Stimulated activated naive CD8-positive, alpha-beta T cell treated with anti-CD3 and anti-CD28 coated beads, Interleukin-15, Interleukin-2, amounts not matched to agents 100 U/mL and 50 U/mL, for 24 hours (primary cell): ENCODE measurements at places on chromosomes 13 and 19.
A peak's percentile ranks its signal among the peaks of the same experiment; 100 is the strongest.

GRCh38 chr19:47742634-47743033 lies 2.7 kb upstream of the NOP53 start:
- no peak for DNase-seq

DNA sequence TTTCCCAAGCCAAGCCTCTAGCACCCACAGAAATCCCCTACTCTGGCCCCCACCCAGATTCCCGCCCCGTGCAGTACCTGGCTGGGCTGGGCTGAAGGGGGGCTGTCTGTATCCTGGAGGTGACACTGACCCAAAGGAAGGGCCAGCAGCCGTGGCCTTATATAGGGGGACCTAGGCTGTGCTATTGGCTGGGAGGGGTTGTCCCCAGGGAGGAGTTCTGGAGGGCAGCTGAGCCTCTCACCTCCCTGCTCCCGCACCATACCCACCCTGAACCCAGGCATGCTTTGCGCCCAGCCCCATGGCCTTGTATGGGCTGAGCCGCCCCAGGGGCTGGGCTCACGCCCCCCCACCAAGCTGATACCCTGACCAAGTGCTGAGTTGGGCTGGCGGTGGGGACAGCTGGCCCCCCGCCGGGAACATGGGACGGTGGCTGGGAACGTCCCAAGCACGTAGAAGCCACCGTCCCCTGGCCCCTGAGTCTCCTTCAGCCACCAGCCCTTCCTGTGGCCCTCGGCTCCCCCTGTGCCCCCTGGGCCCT lies at the start of gene CKM:
Gene CKM (minus strand): TSS at position 132 of the 538 bp plus-strand sequence. CDS start 3,162 bp downstream, outside the sequence.
- no peak for DNase-seq

DNA sequence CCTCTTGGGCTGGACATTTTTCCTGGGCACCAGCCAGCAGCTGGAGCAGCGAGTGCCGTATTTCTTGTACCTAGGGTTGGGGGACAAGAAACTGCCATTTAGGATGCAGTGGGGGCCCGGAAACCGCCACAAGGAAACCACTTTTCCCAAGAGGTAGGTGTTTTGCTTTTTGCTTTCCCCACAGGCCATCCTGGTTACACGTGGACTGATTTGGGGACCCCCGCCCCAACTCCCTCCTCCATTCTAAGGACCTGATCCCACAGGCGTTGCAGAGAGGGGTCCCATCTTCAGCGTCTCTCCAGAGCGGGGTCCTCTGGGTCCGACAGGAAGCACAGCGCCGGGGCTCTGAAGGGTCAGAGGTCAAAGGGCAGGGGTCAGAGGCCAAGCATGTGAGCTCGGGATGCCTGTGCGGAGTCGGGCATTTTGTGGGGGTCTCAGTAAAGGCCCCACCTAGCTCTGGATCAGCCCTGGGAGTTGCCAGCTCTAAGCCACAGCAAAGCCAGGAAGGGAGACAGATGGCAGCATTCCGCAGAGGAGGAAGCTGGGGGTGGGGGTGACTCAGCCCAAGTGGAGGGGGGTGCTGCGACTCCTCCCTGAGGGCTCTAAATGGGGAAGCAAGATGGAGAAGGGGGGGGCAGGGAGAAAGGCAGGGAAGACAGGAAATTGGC lies 4.3 kb downstream of the ZGLP1 start:
- peak; percentile 4 for DNase-seq

DNA sequence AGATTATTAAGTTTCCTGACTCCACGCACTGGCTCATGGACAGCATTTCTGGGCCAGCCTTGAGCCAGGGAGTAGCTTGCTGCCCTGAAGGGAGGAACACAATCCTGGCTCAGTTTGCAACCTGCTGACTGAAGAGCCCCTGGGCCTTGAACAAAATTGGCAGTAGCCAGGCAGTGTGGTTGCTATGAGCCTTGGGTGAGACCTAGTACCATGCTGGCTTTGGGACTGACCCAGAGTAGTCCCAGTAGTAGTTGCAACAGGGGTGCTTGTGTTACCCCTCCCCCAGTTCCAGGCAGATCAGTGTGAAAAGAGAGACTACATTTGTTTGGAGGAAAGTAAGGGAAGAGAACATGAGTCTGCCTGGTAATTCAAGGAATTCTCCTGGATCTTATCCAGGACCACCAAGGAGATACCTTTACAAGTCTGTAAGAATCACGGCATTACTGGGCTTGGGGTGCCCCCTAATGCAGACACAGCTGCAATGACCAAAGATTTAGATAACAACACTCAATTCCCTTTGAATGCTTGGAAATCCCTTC lies 22.0 kb downstream of the ITGBL1 start:
- DNase-seq = no peak

DNA sequence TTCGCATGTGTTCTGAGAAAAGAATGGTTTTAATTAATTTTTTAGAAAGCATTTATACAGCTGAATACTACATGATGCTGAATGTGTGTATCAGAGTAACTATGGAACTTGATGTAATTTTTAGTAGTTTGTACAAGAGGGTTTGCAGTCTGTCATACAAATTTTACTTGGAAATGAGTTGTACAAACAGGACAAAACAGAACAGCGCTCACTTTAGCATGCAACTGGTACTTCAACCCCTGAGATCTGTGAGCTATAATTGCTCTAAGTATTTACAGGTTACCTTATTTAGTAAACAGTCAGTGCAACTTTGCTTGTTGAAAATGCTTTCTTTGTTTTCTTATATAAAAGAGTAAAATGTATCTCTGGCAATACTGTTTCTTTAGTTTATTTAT lies 706 bp downstream of the TNFRSF19 start:
- no peak for DNase-seq

DNA sequence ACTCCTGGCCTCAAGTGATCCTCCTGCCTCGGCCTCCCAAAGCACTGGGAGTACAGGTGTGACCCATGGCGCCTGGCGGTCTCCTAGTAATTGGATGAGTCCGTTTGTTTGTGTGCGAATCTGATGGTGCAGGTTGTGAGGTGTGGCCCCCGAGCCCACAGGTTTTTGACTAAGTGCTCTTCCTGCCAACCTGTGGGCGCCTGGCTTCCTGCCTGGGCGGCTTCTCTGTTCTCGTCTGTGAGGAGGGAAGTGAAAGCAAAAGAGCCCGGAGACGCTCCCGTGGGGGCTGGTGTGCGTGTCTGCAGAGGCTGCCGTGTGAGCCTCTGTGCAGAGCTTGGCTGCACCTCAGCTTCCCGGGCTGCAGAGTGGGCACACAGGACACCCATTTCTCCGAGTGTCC lies 10.0 kb downstream of the ARHGAP45 start:
- DNase-seq = peak; percentile 87

DNA sequence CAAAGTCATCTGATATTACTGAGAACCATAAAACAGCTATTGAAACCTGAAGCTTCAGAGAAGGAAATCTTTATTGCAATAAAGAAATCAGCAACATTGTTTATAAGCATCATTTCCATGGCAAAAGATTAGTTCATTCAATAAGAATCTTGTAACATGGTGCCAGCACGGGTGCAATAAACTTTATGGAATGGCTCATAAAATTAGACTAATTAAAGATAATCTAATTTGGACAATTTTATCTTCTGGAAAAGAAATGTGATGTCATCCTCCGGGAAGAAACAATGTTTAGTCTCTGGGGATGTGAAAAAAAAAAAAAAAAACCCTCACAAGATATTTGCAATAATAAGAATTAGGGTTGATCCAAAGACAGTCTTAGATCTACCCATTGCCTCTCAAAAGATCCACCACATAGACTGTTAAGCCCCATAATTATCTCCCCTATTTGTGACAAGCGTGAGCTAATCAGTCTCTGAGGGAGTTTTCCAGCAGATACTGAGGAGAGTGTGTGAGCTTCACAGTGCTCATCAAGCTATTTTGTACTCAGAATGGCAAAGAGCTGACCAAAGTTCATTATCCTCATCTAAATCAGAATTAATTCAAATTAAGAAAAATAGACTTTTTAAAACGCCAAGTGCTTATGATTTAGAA lies 297.0 kb upstream of the EDNRB start:
- DNase-seq = no peak

GRCh38 chr13:102045731-102046130 lies 356.1 kb downstream of the FGF14 start:
- DNase-seq = no peak

DNA sequence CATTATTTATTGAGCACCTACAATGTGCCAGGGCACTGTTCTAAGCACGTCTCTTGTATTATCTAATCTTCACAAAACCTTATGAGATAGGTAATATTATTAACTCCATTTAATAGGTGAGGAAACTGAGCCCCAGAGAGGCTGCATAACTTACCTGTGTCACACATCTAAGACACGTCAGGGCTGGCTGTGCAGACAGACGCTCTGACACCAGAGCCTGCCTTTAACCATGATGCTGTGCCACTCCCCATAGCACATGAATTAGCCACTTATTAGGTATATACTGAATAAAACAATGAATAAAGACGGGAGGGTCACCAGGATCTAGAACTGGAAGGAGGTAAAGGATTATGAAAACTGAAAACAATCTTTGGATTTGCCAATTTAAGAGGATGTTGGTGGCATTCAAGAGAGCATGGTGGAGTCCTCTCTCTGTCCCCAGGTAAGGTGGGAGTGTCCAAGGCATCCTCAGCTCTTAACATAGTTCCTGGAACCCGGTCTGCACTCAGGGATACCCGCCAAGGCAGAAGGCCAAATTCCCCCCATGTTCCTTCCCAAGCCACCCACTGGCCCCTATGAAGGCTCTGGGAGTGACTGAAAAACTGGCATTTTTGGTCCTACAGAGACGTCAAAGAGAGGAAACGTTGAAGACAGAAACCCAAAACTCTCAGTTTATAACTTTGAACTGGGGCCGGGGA lies 479.7 kb downstream of the FOXO1 start:
- DNase-seq = no peak

GRCh38 chr19:2324220-2324948 lies 4.0 kb downstream of the LSM7 start:
- DNase-seq = no peak

DNA sequence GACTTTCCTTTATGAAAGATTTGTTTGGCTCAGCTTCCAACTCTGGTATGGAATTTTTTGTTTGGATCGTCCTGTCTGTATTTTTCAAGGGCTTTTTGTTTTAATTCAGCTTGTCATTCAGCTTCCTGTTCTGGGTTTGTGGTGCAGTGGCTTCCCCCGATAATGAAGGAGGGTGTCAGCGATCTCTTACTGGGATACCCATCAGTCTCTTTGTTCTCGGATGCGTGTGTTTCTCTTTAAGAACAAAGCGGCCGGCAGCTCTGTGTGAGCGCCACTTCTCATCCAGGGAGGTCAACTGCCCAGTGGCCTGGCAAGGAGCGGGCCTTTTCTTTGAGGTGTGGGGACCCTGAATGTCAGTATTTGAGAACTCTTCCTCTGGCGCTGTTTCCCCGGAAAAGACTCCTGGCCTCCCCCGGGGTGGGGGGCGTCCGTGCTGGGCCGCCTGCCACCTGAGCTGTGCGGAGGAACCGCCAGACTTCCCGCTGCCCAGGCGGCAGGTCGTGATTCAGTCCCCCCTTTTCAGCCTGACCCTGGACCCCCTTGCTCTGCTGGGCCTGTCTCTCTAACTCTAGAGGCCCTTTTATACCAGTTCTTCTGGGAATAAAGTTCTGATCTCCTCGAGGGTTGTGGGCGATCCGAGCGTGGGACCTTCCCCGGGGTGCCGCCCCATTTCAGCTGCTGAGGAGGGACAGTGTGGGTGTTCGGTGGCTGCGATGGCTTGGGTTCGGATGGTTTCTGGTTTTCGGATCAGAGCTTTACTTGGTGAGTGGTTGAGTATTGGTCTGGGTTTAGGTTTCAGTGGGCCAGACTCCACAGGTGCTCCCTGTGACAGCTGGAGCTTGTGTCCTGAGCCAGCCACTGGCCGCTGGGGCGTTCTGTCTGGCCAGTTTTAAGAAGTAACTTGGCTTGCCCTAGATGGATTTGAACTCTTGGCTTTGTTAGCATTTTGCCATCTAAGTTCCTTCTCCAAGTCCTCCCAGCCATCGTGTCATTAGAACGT lies 3.4 kb downstream of the SF3A2 start:
- DNase-seq = no peak

- no peak for DNase-seq
Measured at GRCh38 chr13:85093808-85094207, 705.4 kb downstream of the SLITRK6 start.

GRCh38 chr13:38417727-38418126 lies 68.1 kb downstream of the UFM1 start:
- DNase-seq = no peak

DNA sequence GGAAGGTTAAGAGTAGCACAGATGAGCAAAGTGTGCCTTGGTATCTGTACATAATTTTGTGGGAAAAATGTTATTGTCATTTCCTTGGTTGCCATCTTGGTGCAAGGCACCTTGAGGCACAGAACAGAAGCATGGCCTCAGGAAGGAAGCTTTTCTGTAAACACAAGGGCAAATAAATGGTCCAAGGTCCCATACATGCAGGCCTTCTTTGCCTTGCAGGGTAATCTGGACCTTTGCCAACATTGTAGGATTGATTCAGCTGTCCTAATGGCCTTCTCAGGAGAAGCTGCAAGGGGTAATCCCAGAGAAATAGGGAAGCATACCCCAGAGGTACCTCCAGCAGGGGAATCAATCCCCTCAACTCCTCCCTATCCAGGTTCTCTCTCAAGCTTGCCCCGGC lies 9.0 kb upstream of the MLLT1 start:
- no peak for DNase-seq

DNA sequence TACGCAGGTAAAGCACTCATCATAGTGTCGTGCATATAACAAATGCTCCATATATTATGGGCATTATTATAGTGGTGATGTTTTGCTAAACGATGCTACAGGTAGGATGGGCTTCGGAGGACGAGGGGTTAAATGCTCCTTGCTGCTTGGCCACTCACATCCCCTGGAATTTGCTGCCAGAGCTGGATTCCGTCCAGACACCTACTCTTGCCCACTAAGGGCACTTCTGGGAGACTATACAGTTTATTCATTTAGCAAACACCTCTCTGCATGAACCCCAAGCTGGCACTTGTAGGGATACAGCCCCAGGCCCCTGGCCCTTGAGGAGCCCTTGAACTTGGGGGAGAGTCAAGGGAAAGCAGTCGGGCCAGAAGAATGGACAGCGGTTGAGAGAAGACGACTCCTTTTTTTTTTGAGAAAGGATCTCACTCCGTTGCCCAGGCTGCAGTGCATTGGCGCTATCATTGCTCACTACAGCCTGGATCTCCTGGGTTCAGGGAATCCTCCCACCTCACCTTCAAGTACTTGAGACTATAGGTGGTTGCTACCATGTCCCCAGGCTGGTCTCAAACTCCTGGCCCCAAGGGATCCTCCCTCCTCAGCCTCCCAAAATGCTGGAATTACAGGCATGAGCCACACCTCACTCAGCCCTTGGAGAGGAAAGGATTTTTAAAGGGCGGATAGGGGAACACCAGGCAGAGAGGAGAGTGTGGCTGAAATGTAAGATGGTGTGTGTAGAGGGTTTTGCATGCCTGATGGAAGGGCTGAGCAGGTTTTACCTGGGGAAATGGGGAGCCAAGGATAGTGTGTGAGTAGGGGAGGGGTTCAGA lies 1.1 kb upstream of the MRPL34 start:
- DNase-seq = no peak

GRCh38 chr13:109720758-109721184 lies 65.6 kb downstream of the IRS2 start:
- DNase-seq = no peak

GRCh38 chr13:25752957-25753551 lies 298.8 kb downstream of the SHISA2 start:
- DNase-seq = peak; percentile 7

GRCh38 chr13:91085127-91085526 lies 262.4 kb upstream of the MIR17HG start:
- DNase-seq = no peak

- no peak for DNase-seq
Measured at GRCh38 chr19:58381460-58382212, 806 bp upstream of the ZNF837 start.

GRCh38 chr19:16075430-16076153 lies 703 bp upstream of the TPM4 start:
- no peak for DNase-seq
